Caki2 (cell line): ENCODE measurements at places on chromosomes 3 and 15. TPM values are rescaled to one million over a fixed set of nuclear protein-coding genes. Genes with fewer than 3 reads are reported as not detected.

DNA sequence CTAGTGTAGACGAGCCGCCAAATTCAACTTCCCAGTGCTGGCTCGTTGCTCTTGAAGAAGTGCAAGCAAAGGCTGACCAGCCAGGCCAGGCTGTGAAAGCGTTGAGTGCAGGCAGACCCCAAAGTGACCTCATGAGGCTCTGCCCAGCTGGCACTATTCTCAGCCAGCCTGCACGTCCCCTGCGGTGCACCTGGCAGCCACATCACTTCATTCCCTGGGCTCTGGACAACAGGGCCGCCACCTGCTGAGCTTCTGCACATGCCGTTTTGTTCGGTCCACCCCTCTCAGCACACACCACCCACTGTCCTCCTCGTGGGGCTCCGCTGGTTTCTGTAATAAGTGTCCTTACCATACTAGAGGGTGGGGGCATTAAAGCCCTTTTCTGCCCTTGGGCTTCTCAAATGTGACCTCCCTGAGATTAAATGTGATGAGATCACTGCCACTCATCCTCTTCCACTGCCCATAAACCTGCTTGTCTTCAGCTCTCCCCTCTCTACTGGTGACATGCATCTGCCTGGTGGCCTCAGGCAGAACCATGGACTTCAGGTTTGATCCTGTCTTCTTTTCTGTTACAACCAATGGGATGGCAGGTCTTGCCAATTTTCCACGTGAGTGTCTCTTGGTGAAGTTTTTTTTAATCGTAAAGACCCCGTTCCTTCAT lies 6.1 kb downstream of the RASGRF1 start:
- DNase-seq = no peak

GRCh38 chr3:162665684-162666391 lies 1169.2 kb downstream of the OTOL1 start:
- no peak for DNase-seq

DNA sequence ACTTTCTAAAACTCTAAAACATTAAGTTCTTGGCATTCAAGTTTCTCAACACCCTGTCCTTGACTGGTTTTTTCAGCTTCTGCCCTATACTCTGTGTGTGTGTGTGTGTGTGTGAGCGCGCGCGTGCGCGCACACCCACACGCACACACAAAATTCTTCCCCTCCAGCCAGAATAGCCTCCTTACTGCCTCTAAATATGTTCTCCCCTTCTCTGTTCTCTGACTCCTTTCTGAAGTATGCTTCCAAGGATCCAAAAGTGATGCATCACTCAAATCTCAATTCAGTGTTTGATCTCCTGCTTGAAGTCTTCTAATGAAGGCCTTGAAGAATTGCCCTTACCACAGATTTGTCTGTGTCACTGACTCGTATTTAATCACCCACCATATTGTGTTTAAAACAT lies 129.8 kb downstream of the SLC25A26 start:
- no peak for DNase-seq

EDC3 gene
- 26.0 and 31.8 TPM in 2 replicates for total RNA-seq

DNA sequence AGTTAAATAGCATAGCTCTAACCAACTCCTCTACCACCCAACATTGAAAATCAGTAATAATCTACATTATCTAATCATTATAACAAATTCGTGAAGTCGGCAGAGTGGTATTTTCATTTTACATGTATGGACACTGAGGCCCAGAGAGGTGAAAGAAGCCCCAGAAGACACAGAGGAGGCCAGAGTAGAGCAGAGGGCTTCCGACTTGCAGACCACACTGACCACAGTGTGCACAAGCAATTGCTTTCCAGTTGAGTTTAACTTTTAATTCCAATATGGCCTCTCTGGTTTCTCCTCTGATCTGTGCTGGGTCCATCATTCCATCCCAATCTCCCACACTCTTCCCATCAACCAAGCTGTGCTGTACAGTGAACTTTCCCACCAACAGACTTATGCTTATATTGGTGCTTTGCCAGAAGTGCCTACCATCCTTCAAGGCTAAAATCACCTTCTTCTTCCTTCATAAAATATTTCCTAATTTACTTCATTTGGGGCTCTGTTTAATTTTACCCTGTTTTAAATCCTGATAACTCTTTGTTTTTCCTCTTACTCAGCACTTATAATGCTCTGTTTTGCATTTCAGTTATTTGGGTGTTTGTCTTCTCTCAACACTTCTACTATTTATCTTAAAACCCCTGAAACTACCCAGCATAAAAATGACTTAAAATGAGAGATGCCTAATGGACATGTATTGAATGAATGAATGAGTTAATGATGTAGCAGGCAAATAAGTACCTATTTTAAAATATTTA lies 81.8 kb upstream of the TNFSF10 start:
- no peak for DNase-seq

GRCh38 chr3:59549962-59550361 lies 500.1 kb upstream of the CFAP20DC start:
- no peak for DNase-seq

GPR27 gene
- total RNA-seq = 9.0 and 12.1 TPM in 2 replicates
